ENCODE measurements at places on chromosomes 4 and X.
A peak's percentile ranks its signal among the peaks of the same experiment; 100 is the strongest.

- peak; percentile 86 for DNase-seq
Measured at GRCh38 chr4:174669270-174669669, 147.0 kb upstream of the HPGD start.

- no peak for DNase-seq
Measured at GRCh38 chr4:145533961-145534360, 52.3 kb downstream of the SMAD1 start.

GRCh38 chrX:123186801-123187200 lies 2.7 kb downstream of the GRIA3 start:
- no peak for DNase-seq

DNA sequence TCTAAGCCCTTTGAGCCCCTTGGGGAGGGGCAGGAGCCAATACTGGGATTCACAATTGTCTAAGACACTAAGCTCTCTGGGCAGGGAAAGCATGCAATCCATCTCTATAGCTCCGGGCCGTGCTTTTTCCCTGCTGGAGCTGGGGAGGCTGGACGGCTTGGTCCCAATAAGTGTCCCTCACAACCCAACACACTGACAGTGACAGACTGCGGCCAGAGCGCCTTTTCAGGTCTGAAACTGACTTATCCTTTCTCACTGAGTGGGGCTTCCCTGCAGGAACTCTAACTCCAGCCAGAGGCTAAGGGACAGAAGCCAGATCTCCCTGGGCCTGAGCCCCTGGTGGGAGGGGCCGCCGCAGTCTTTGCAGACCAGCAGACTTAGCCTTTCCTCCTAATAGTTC lies 146.6 kb upstream of the PBDC1 start:
- no peak for DNase-seq

DNA sequence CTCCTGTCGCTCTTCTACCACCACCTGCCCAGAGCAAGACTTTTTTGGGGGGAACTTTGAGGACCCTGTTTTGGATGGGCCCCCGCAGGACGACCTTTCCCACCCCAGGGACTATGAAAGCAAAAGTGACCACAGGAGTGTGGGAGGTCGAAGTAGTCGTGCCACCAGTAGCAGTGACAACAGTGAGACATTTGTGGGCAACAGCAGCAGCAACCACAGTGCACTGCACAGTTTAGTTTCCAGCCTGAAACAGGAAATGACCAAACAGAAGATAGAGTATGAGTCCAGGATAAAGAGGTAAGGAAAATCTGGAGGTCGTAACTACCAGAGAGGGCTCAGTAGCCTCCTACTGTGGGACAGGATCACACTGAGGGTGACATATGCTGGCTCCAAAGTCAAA lies 364.5 kb downstream of the MAPK10 start:
- DNase-seq = no peak

GRCh38 chrX:133888984-133889383 lies 96.4 kb downstream of the GPC3 start:
- DNase-seq = no peak

- DNase-seq = no peak
Measured at GRCh38 chrX:13741695-13742094, 7.1 kb downstream of the OFD1 start.

GRCh38 chrX:19640693-19641374 lies 125.5 kb upstream of the MAP3K15 start:
- no peak for DNase-seq

GRCh38 chr4:180455226-180455625 lies 1788.0 kb upstream of the TENM3 start:
- no peak for DNase-seq

DNA sequence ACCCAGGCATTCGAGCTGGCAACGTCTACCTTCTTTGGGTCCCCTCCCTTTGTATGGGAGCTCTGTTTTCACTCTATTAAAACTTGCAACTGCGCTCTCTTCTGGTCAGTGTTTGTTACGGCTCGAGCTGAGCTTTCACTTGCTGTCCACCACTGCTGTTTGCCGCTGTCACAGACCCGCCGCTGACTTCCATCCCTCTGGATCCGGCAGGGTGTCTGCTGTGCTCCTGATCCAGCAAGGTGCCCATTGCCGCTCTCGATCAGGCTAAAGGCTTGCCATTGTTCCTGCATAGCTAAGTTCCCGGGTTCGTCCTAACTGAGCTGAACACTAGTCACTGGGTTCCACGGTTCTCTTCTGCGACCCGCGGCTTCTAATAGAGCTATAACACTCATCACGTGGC lies 183.5 kb upstream of the GALNTL6 start:
- DNase-seq = no peak

- DNase-seq = peak; percentile 62
Measured at GRCh38 chrX:108312957-108313356, 125.3 kb downstream of the COL4A6 start.

DNA sequence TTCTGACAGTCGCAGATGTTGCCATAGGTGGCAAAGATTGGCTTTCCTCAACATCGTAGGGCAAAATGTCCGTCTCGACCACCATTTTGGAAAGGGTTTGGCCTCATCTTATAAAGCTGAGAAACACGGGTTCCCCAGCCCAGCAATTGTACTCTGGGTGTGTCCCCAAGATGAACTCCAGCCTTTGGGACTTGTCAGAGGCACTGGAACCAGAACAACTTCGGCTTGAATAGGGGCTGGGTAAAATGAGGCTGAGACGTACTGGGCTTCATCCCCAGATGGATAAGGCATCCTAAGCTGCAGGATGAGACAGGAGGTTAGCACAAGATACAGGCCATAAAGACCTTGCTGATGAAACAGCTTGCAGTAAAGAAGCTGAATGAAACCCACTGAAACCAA lies 151.9 kb downstream of the CRLF2 start:
- no peak for DNase-seq

- peak; percentile 50 for DNase-seq
Measured at GRCh38 chr4:35124106-35124505, 1120.2 kb downstream of the ARAP2 start.

DNA sequence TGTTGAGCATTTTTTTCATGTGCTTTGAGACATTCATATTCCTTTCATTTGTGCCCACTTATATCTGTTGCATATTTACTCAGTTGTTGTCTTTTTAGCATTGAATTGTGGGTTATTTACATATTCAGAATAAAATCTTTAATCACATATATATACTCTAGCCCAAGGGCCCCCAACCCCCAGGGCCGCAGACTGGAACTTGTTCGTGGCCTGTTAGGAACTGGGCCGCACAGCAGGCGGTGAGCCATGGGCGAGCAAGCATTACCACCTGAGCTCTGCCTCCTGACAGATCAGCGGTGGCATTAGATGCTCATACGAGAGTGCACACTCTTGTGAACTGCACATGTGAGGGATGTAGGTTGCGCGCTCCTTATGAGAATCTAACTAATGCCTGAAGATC lies 480.6 kb downstream of the KCTD8 start:
- no peak for DNase-seq

DNA sequence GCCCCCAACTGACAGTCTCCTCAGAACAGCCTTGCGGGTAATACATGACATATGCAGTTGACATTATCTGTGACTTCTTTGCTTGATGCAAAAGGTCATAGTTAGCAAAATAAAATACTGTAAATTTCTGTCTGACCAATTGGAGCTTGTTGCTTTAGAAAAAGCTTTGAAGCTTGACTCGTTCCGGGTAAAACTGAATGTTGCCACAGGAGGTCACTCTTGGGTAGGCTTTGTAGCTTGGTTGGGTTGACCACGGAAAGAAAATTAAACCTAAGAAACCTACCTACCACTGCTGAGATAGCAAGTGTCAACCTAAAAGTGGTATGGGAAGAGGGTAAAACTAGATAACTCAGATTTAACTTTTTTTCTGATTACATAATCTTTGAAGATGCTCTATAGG lies 23.2 kb downstream of the PRPS2 start:
- peak; percentile 41 for DNase-seq

GRCh38 chr4:53497487-53498244 lies 93.6 kb downstream of the LNX1 start:
- DNase-seq = peak; percentile 44

- DNase-seq = no peak
Measured at GRCh38 chrX:26050099-26050498, 88.0 kb upstream of the MAGEB18 start.

DNA sequence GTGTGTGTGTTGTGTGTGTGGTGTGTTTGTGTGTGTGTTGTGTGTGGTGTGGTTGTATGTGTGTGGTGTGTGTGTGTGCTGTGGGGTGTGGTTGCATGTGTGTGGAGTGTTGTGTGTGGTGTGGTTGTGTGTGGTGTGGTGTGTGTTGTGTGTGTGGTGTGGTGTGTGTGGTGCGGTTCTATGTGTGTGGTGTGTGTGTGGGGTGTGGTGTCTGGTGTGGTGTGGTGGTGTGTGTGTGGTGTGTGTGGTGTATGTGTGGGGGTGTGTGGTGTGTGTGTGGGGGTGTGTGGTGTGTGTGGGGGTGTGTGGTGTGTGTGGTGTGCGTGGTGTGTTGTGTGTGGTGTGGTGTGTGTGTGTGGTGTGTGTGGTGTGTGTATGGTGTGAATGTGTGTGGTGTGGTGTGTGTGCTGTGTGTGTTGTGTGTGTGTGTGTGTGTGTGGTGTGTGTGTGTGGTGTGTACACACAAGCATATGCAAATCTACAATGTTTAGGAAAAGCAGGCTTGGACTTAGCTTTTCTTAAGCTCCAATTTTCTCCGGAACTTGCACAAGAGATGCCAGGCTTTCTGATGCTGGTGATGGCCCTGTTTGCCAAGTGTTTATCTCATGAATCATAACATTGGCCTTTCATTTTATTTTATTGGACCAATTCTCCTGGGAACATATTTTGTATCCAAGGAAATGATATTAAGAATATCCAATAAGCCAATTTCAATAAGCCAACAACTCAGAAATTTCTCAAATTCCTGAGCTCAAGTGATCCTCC lies 148.7 kb downstream of the SPATA18 start:
- DNase-seq = peak; percentile 3

DNA sequence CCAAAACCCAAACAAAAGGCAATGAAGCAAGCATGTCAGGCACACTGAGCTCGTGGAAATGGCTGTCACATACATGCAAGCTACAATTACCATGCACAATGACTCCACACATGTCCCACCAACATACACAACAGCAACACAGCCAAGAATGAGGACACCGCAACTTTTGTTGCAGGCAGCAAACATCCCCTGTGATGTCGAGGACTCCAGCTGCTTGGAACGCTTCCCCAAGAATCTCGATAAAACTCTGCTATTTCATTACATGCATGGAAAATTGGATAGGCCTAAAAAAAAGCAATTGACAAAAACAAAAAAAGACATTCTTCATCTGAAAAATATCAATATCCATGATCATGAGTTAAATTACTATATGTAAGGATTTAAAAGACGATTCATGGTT lies 11.8 kb downstream of the ANOS1 start:
- DNase-seq = no peak

GRCh38 chr4:37001688-37002436 lies 242.7 kb upstream of the NWD2 start:
- no peak for DNase-seq

DNA sequence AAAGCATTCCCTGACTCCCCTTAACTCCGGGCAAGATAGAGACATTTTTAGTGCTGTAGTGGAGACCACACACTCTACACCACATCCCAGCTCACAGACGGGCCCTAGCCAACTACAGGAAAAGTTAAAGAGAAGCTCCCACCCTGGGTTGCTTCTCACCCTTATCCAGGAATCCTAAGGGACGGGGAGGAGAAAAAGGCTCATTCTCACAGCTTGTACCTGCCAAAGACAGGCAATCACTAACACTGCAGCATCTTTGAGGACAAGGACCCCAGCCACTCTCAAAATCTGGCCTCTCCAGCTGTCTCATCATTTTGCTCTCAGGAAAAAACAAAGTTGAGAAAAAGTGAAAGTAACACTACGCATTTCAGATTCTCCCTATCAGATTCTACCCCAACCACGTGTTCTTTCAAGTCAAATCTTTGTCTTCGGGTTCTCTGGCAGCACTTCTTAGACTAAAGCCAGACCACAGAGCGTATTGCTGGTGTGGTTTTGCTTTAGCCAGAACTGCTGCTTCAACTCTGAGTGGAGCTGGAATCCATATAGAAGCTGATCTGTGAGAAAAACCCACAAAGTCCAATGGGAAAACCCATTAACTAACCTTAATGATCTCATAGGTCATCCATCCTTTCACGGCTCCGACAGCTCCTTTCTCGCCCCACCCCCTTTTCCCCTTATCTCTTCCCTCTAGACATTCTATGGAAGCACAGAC lies 605.9 kb upstream of the DIPK2B start:
- DNase-seq = peak; percentile 94

DNA sequence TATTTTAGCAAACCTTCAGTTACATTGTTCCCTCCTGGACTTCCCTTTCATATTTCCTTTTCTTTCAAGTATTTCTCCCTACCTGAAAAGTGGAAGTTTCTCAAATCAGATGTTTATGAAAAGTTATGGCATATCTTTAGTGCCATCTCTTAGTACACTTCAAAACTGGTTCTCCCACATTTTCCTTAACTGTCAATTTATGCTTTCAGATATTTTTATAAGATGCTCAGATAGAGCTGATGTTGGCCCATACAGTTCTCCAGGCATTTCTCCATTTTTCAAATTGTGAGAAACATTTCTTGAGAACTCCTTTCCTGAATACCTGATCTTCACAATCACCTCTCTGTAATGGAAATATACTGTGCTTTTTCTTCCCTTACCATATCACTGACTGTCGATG lies 32.5 kb upstream of the AP1AR start:
- no peak for DNase-seq

GRCh38 chr4:24889991-24890390 lies 22.9 kb downstream of the CCDC149 start:
- DNase-seq = no peak

DNA sequence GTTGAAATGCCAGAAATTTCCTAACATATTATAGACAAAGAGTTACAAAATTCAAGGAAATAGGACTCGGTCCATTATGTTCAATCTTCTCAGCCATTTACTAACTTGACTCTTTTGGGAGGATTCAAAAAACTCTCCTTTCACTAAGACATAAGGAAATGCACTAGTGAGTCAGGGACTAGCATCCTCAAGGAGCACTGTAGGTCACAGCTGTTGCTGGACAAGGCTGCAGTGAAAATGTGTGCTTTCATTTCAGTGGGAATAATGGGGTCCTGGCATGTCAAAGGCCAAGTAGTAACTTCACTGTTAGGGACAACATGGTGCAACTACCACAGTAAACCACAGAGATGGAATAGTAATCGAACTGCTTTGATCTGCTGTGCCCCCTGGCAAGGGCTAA lies 56.9 kb upstream of the ABCG2 start:
- no peak for DNase-seq

DNA sequence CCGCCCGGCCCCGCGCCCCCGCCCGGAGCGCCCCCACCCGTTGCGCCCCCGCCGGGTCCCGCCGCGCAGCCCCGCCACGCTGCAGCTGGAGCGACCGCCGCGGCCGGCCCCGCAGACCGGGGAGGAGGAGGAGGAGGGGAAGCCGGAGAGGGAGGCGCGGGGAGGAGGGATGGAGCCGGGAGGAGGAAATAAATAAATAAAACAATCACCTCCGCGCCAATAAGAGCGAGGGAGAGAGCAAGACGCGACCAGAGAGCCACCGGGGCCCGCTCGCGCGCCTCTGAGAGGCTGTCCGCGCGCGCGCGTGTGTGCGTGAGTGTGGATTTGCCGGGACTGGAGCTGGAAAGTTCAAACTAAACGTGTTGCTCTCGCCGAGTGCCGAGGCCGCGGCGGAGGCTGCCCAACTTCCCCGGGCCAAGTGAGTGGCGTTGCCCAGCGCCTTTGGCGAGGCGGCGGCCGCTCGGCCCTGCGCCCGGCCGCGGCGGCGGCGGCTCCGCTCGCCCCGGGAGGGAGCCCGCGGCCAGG lies 2184.4 kb upstream of the TENM3 start:
- peak; percentile 79 for DNase-seq

- no peak for DNase-seq
Measured at GRCh38 chr4:154368060-154368459, 123.5 kb downstream of the DCHS2 start.

GRCh38 chr4:76800902-76801301 lies 97.0 kb downstream of the SOWAHB start:
- no peak for DNase-seq
